Mesothelial cell of epicardium (in vitro differentiated cells): ENCODE measurements at places on chromosomes 5 and 9. TPM values are rescaled to one million over a fixed set of nuclear protein-coding genes. Genes with fewer than 3 reads are reported as not detected.
A peak's percentile ranks its signal among the peaks of the same experiment; 100 is the strongest.

- no peak for DNase-seq
Observed at GRCh38 chr5:124080256-124080655, 568.3 kb downstream of the CSNK1G3 start.

- no peak for DNase-seq
Observed at GRCh38 chr5:64722588-64722987, 32.3 kb downstream of the SHISAL2B start.

LSM11 gene
- total RNA-seq: 5.2 to 6.0 TPM (median 5.6 TPM) in 3 replicates

- no peak for DNase-seq
Observed at GRCh38 chr5:180555168-180555921, 36.0 kb downstream of the SCGB3A1 start.

CATSPER3 gene
- total RNA-seq: 1.1 to 1.5 TPM (median 1.4 TPM) in 3 replicates

GRCh38 chr5:8905021-8905420 lies 640.9 kb downstream of the SEMA5A start:
- peak; percentile 36 for DNase-seq

SH3RF2 gene
- total RNA-seq: 2.2 to 3.2 TPM (median 2.5 TPM) in 3 replicates

DNA sequence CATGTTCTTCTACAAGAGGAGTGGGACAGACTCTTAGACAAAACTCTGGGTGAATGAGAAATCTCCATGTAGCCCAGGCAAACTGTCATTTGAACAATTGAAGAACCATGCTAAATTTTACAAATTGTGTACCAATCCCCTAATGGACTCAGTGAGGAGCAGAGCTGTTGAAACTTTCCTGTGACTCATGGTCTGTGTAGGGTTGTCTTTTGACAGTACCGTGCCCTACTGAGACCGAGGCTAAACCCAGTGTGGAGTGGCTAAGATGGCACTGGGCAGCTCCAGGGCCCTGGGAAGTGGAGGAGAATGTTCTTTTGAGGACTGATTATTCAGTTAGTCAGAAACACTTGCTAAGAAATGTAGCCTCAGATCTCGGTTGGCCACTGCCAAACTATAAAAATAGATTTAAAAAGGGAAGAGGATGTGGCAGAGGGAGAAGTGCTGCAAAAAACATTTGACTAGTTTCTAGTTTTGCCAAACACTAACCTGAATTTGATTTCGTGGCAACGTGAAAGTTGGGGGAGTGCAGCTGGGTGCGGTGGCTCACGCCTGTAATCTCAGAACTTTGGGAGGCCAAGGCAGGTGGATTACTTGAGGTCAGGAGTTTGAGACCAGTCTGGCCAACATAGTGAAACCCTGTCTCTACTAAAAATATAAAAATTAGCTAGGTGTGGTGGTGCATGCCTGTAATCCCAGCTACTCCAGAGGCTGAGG lies 24.7 kb downstream of the POU4F3 start:
- no peak for DNase-seq

CRB2 gene
- total RNA-seq: 35.1 to 43.0 TPM (median 41.0 TPM) in 3 replicates

DNA sequence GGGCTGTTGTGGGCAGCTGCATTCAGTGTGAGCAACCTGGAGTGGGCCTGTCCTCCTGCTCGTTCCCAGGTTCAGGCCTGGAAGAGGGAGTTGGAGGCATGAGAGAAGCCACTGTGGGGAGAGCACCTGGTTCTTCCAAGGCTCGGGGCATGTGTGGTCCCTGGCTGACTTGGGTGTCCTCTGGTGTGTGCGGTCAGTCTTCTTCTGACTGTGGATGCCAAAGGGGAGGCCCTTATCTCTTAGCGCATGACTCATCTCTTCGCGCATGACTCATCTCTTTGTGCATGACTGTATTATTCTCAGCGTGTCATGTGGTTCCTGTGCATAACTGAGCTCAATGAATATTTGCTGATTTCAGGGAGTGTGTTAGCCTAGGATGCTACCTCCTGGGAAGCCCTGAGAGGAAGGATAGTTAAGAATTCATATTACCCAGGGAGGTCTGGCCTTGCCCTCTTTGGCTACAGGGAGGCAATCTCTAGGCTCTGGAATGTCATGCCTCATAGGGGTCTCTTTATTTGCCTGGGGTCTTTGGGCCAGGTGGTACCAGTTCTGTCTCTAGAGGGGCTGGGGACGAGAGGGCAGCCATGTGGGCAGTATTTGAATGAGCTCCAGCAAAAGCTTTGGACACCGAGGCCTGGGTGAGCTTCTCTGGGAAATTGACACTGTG lies 188.7 kb downstream of the HSPA4 start:
- no peak for DNase-seq

- no peak for DNase-seq
Observed at GRCh38 chr5:108271127-108271526, 110.8 kb downstream of the FBXL17 start.

DNA sequence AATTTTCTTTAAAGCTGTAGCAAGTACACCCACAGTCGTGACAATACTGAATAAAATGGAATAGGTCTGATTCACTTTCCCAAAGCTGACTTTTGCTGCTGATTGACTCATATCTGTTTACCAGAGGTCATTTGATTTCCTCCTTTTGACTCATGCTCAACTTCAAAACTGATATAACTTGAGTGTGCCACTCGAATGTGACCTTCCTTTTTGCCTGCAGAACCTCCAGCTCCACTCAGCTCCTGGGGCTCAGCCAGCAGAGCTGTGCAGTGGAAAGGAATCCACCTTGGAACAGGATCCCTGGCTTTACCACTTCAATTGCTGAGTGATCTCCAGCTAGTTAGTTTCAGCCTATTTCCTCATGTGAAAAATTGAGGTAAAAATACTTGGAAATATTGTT lies 84.1 kb downstream of the FEM1C start:
- DNase-seq: no peak

GPR151 gene
- total RNA-seq: not detected in 3 replicates

GRCh38 chr9:137589441-137590122 lies 730 bp downstream of the ZMYND19 start:
- DNase-seq: no peak

SGCD gene
- total RNA-seq: 4.9 to 5.5 TPM (median 5.3 TPM) in 3 replicates

DNA sequence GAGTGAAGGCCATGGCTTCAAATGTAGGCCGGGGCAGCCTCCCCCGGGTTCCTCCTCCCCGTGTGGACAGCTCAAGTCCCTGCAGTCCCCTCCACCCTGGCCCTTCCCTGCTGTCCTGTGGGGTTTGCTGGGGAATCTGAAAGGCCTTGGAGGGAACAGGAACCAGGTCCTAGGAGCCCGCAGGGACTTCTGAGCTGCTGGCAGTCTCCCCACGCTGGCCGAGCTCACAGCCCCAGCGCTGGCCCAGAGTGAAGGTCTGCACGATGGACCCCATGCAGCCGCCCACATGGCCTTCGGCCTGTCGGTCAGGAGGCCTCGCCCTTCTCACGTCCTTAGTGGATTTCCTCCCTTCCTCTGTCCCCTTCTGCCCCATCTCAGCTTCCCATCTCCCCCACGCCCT lies 25.7 kb upstream of the NOTCH1 start:
- no peak for DNase-seq

- no peak for DNase-seq
Observed at GRCh38 chr9:125433461-125434011, 171.9 kb downstream of the GAPVD1 start.

TCF7 gene
- total RNA-seq: 7.5 to 9.0 TPM (median 8.0 TPM) in 3 replicates

SPINK1 gene
- total RNA-seq: 1.0 to 3.3 TPM (median 1.4 TPM) in 3 replicates

DNA sequence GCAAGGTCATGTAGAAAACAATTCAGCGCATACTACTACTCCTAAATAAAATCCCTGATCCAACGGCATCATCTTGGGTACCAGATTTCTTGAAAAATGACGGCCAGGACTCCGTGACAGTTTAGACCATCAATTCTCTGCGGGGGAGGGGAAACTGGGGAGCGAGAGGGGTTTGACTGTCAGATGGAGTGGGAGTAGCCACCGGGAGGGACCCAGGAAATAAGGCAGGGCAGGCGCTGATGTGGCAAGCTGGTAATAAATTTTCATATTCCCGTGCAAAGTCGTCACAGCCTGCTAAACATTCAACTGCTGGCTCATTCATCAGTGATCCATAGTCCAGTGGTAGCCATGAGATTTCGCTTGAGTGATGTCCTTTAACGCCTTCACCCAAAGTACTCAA lies 457 bp upstream of the CDH18 start:
- DNase-seq: no peak

DNA sequence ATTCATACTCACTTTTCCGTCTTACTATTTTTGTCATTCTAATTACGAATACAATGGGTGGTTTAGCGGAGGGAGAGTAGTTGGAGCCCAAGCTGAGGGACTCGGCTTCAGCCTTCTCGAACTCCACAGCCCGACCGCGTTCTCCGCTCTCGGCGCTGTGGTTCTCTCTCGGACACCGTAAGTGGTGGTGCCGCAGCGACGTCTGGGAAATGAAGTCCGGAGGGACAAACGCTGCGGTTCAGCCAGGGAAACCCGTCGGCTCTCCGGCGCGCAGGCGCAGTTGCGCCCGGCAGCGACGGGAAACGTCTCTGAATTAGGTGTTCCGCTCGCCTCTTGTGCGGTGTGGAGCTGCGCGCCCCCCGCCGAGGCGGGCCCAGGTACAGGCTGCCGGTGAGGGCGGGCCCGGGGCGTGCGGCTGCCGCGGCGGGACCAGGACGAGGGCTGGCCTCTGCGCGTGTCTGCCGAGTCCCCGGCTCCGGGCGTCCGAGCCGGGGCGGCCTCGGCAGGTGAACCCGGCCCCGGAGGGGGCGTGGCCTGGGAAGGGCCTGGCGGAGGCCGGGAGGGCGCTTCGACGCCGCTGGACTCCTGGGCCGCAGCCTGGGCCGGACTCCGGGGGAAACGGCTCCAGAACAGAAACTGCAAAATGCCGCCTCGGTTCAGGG lies at the start of gene ZNF879:
Gene ZNF879 (plus strand): TSS at position 277 of the 662 bp plus-strand sequence. CDS start 1,201 bp downstream, outside the sequence.
- peak; percentile 91 for DNase-seq

DNA sequence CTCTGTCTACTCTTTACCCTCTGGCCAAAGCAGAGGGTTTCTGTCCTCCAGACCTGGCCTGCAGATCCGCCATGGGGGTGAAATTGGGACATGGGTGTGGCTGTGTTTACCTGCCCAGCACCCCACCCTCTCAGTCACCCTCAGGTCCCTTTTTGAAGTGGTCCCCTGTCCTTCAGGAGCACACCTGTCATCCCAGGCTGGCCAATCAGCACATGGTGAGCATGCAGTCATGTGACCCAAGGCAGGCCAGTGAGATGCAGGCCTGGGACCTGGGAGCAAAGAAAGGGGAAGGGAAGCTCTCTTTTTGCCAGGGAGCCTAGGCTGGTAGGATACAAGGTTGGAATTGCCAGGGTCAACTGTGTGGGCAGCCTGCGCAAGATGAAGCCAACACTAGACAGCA lies 28.3 kb upstream of the IER5L start:
- DNase-seq: no peak

DNA sequence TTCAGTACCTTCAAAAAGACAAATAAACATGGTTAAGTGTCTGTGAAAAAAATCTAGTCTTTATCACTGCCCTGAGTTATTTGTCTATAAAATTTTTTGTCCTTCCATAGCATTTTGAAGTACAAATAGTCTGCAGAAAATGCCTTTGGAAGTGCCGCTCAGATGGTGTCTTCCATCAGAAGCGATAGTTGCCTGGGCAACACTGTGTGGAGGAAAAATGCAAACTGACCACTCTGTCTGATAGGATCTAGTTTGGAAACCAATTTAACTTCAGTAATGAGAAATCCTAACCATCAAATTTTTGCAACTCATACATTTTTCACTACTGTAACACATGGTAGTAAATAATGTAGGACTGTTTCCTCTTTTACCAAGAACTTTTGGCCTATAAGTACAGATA lies 449.9 kb downstream of the PRELID2 start:
- no peak for DNase-seq

- no peak for DNase-seq
Observed at GRCh38 chr9:21305213-21305612, at the start of gene IFNA5. Gene IFNA5, minus strand, starts transcription at chr9:21305313. Its CDS starts 57 bp downstream, at chr9:21305256.

PTGDS gene
- total RNA-seq: 52.6 to 58.0 TPM (median 53.5 TPM) in 3 replicates

EPB41L4A gene
- total RNA-seq: 38.6 to 42.3 TPM (median 39.3 TPM) in 3 replicates

SLC34A3 gene
- 0.23 to 0.27 TPM in 2 of 3 replicates, not detected in the other for total RNA-seq

GRCh38 chr5:23012842-23013241 lies 159.7 kb upstream of the CDH12 start:
- no peak for DNase-seq
